ENCODE measurements at places on chromosomes 5 and 9.

DNA sequence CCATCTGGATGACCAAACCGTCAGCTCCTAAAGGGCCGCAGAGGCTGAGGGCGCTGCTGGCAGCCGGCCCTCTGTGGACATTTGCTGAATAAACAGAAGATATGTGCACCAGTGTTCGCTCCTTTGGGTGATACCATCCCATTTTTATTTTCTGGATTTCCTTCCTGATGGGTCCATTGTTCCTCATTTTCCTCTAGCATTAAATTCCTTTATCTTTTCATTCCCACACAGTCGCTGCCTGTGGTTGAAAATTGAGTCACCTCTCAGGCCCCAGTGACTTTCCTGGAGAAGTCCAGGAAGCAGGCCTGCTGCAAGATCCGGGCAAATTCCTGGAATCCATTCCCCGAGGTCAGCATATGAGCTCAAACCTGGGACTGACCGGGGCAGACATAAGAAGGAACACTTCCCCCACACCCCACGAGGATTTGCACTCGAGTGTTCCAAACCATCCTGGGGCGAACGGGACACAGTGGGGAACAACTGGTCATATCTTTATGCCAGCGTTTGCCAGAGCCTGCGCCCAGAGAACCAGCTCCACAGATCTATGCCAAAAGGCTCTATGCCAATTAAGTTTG lies 86.7 kb upstream of the PCA3 start:
- DNase-seq = no peak

DNA sequence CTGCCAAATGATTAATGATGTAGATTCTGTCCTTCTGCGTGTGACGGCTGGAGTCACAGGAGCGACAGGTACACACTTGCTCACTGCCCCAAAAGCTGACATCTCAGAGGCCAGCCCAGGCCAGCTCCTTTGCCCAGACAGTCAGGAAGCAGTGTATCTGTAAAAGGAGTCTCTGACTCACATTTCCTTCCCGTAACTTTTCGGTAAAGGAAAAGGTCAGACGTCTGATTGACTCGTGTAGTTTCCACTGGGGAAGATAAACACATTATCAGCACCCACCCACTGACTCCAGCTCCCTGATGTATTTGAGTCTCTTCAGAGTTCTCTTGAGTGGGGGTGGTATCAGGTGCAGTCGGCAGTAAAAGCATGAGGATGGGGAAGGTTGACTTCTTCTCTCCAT lies 64.4 kb upstream of the WWC1 start:
- peak; percentile 80 for DNase-seq

GRCh38 chr5:881551-881935 lies 11.1 kb downstream of the BRD9 start:
- DNase-seq = no peak

GRCh38 chr5:85838781-85839180 lies 779.0 kb upstream of the COX7C start:
- DNase-seq = no peak

GRCh38 chr5:164422400-164422799 lies 917.0 kb downstream of the MAT2B start:
- DNase-seq = peak; percentile 36

- no peak for DNase-seq
These were observed 54.9 kb downstream of the USP20 start for GRCh38 chr9:129889941-129890717.

DNA sequence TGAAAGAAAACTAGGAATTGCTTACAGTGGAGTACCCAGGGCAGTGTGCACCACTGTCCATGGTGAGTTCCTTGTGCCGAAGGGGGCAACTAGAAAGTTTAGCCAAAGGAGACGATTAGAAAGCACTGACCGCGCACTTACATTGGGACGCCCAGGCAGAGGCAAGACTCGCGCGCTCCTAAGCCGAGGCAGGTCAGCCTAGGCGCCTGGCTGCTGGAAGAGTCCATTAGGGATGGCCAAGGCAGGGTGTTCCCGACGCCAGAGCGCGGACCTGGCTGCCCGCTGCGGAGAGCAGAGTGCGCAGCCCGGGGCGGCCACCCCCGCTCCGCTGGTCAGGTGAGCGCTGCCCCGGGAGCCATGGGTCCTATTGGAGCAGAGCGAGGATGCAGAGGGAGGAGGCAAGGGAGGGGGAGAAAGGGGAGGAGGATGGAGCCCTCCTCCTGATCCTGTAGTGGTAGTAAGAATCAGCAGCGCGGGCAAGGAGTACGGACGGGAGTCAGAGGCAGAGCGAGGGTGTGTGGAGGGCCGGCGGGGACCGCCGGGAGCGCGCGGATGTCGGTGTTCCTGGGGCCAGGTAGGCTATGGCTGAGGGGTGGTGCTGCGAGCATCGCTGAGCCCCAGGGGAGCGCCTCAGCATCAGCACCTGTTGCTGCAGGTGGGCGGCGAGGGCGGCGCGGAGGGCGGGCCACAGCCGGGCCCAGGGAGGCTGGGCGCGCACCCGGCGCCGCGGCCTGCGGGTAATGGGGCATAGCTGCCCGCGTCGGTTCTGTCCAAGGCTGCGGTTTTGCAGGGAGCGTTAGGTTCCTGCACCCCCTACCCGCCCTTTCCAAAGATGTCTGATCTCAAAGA lies at the start of gene ADGRV1:
TSS of gene ADGRV1 (plus strand) at position 454 of the 849 bp plus-strand sequence. CDS start at position 553, 99 bp downstream.
- peak; percentile 84 for DNase-seq
